Inflammatory macrophage treated with lipopolysaccharide for 4 hours (primary cell): ENCODE measurements at places on chromosomes 12 and 14.

GRCh38 chr12:72057330-72057914 is 118.8 kb downstream of the TPH2 start:
- DNase-seq: no peak

GRCh38 chr12:117114784-117115183 is 15.6 kb upstream of the TESC start:
- DNase-seq: no peak

DNA sequence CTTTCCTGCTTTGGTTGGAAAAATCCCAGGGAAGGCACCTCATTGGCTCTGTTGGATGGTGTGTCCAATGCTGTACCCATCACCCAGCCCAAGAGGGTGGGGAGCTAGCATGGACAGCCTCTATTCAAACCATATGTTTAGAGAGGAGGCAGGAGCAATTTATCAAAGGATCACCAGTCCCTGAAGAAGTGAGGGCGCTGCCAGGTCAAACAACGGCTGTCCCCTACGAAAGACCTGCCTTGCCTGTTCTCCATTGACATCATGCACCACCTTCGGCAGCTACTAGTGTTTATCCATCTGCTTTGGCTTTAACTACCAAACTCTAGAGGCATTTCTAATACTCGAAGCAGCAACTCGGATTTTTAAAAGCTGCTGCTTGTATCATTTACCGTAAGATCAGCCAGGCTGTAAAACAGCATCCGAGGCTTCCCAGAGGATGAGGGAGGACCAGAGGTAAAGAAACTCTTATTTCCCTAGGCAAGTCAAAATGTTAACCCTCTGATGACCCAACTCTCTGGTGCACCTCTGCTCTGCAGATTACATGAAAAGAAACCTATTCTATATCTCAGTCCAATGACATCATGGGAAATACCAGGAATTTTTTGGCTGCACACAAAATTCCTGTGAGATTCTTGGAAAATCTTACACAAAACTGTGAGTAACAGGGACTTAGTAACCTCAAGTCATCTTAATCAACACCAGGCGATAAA is 720.9 kb upstream of the TBX3 start:
- DNase-seq: no peak

DNA sequence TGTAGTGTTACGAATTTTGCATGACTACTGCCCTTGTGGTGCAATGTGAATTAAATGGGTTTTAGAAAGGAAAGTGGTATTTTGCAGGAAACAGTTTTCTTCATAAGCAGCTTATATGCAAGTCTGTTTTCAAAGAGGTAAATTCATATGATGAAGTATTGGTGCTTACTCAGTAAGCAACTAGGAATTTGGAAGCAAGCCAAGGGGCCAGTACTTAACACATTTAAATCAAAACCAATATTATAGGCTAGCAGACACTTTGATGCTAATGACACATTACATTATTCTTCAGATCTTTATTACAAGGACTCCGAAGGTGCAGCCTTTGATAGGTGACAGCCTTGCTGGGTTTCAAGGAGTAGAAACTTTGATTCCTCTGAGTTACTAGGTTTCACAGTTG is 23.1 kb downstream of the MGAT4C start:
- DNase-seq: no peak

GRCh38 chr14:104433401-104434213 is 146.0 kb upstream of the C14orf180 start:
- no peak for DNase-seq

DNA sequence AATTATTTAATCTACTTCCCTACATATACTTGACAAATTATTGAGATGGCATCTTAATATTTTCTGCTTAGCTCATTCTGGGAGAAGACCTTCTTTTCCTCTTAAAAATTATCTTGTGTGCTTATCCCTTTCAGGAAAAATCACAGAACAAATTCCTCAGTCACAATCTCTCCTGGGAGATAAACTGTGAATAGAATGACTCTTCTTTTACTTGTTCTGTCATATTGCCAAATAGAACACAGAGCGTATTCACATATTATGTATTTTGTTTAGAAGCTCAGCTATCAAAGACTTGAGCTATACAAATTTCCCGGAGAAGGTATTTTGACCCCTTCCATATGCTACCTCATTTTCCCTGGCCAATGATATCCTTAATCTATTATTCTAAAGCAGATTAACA is 146.7 kb downstream of the TMEM117 start:
- no peak for DNase-seq

DNA sequence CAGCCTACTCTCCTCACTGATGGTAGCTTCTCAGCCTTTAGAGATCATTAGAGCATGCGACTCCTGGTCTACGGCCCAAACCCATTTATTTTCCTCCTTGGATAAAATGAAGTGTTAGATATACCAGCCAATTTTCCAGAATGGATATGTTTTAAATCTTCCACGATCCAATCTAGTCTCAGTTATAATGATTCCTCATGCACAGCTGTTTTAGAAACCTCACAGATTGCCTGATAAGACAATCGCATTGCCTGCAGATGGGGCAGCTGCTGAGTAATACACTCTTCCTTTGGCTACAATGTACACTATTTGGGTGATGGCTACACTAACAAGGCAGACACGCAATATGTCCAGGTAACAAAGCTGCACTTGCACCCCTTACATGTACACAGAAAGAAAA is 227.1 kb downstream of the GLT1D1 start:
- DNase-seq: no peak

- DNase-seq: no peak
Measured at GRCh38 chr14:44768935-44769334, 192.8 kb downstream of the KLHL28 start.

DNA sequence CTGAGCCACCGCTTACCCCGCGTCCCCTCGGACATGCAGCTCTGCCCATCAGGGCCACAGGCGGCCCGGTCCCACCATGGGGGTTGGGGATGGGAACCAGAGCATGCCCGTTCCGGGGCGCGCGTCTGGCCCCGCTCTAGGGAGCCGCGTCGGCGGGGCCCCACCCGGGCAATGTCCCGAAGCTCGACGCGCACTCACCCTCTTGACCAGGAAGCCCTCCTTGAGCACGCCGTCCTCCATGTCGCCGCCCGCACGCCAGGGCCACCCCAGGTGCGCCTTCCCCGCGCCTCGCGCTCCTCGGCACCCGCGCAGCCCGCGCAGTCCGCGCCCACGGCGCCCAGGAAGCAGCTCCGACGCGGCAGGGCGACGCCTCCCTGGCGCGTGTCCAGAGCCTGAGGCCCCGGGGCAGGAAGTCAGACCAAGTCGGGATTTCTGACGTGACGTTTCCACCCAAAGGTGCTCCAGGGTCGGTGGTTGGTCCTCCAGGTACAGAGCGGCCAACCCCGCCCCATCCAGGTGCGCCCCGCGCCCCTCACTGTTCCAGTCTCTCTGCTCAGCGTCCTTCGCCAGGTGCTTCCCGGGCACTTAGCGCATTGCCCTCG is at the start of gene PLEK2:
PLEK2 (minus strand) TSS at position 346 of the 602 bp plus-strand sequence; CDS start at position 240, 106 bp downstream.
- peak; percentile 59 for DNase-seq

- peak; percentile 59 for DNase-seq
Measured at GRCh38 chr12:47811581-47812484, 7.9 kb downstream of the HDAC7 start.

DNA sequence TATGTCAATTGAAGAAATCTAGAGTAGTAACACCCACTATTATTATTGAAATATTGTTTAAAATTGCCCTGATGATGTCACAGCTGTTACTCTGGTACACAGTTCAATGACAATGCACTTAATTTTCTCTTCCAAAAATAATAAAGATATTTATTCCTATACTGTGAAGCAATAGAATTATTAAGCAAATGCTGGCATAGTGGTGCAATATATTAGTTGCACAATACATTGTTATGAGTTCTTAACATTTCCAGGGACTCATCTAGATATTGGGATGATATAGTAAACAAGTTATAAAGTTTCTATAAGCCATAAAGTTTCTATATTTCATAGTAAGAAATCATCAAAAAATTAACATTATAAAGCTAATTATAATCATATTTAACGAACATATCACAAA is 897.8 kb downstream of the LRFN5 start:
- DNase-seq: peak; percentile 15

GRCh38 chr12:124371970-124372555 is 77.2 kb downstream of the RFLNA start:
- DNase-seq: no peak

DNA sequence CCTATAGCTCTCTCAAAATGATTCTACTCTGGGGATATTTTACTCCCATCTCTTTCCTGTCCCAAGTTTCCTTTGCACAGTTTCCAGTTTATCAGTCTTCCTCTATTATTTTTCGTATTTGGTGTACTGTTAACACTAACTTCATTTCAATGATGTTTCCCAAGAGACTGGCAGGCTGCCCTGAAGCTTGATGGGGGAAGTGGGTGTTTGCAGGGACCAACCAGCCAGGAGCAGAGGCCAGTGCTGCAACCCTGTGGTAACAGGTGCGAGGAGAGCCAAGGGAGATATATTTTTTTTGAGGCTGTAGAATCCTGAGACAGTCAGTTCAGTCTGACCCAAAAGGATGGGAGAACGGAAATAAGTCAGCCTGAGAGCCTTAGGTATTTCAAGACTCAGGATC is 11.8 kb upstream of the CEBPE start:
- DNase-seq: no peak

DNA sequence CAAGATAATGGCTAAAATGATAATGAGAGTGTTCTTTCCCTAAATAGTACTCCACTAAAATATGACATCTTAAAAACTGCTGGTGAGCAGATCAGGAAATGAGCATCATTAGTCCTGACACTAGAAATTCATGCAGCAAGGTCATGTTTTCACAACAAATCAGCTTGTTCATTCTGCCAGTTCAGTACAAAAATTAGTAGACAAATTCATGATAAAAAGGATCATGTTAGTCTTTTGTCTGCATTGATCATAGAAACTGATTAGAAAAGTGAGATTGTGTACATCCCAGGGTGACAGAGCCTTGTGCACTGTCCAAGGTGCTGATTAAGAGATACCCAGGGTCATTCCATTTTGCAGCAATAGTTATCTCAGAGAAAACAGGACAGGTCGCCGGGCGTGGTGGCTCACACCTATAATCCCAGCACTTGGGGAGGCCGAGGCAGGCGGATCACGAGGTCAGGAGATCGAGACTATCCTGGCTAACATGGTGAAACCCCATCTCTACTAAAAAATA is 163.6 kb downstream of the RIMBP2 start:
- no peak for DNase-seq

DNA sequence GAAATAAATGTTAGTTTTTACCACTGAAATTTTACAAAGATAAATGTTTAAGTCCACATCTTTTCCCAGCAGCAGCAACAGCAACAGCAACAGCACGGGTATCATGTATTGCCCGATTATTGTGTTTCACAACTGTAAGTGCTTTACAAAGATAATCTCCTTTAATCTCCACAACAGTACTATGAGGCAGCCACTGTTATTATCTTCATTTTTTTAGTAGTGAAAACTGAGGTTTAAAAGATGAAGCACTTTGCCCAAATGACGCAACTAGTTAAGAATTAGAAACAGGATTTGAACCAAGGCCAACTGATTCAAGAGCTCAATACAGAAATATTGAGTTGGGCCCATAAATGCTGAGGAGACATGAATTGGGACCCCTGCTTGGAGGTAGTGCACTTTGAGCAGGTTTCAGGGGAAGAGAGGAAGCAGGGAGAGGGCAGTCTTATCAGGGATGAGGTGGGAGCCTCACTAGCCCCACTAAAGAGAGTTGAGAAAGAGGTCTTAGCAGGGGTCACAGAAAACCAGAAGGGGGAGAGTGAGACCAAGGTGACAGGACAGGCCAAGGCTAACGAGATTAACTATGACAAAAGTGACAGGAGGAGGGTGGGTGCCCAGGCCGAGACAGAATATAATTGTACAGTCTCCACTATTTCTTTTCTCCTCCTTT is 15.3 kb downstream of the KRT2 start:
- no peak for DNase-seq

DNA sequence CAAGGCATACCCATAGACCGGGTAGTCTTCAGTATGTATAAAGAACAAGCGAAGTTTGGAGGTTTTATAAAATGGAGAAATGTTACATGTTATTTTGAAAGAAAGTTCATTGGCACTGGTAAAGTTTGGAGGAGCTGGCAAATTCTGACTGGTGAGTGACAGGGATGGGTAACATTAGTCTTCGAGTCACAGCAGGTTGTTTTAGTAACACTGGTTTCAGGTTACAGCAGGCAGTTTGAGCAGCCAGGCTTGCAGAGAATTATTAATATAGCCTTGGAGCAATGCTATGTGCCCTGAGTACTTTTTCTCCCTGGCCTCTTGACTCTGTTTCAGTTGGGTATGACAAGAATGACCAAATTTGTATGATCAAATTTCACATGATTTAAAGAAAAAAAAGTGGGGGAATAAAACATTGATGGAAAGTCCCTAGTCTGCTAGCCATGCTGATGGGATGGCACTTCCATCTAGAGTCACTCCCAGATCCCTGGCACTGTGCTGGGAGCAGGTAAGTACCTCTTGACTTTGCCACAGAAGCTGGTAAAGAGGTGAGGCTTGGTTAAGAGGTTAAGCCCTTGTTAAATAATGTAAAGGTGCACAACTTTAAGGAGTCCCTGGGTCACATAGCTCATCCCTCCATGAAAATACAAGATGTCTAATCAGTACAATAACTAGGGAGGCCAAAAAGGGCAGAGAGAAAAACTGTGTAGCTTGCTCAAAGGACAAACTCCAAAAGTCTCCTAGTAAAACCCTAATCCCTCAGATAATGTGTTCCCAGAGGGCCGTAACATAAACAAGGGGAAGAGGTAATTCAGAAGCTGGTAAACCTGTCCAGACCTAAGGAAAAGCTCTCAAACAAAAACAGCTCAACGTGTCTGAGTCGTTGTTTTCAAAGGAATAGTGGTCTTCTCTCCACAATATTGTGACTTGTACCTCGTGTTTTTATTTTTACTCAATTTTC is 12.7 kb upstream of the SVOP start:
- DNase-seq: no peak

DNA sequence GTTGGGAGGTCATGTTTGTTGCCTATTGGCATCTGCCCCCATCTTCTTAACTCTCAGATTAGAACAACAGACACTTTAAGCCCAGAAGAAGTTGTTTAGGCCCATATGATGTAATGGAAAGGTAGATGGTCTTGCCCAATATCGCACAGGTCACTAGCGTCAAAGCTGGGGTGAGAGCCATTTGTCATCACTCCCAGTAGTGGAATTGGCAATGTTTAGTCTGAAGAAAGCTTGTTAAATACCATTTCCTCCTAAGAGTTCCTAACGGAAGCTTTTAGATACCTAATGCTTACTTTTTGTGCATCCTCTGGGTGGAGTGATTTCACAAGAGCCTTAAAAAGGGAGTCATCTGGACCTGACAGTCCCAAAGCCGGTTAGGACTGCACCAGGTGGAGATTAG is 125.4 kb downstream of the DACT1 start:
- DNase-seq: no peak

DNA sequence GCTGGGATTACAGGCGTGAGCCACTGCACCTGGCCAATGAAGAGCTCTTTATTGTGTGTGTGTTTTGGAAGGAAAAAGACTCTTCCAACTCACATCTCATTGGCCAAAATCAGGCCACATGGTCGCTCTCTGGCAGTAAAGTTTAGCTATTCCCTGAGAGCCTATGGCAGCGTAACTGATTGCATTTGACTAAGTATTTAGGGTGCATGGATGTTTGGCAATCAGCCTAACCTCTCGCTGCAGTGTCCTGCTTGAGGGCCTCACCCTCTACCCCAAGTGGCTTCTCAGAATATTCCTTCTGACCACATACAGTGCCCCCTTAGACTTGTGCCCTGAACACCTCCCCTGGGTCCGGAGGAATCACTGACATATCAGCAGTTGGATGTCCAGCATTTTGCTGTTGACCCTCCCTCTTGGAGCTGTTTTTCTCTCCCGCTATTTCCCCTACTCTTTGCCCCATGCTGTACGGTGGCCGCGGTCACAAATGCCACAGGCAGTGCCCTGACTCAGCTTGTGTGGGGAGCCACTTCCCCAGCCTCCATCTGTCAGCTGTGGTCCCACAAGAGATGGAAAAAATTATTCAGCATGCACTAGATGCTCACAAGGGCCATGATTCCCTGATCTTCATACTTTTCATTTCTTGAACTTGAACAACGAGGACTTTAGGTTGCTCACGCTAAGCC is 9.5 kb downstream of the PHETA1 start:
- DNase-seq: peak; percentile 63
